NCI-H524 treated with DMSO at 0.1 percent for 48 hours (cell line): ENCODE measurements at places on chromosomes 4 and X.

DNA sequence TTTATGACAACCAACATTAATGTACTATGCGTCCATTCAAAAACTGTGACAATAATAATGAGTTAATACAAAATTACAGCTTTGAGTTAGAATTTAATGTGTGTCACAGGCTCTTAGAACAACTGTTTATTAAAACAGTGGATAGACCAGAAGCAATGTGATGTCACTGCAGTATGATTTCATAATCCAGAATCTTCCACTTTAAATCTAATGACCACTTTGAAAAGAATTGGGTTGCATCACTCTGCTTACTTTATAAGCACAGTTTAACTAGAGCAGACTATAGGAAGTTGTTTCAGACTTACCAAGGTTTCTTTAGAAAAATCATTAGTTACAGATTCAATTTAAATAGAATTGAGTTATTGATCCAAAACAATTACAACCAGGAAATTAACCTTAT, 758.5 kb downstream of the KCTD8 start:
- no peak for DNase-seq

DNA sequence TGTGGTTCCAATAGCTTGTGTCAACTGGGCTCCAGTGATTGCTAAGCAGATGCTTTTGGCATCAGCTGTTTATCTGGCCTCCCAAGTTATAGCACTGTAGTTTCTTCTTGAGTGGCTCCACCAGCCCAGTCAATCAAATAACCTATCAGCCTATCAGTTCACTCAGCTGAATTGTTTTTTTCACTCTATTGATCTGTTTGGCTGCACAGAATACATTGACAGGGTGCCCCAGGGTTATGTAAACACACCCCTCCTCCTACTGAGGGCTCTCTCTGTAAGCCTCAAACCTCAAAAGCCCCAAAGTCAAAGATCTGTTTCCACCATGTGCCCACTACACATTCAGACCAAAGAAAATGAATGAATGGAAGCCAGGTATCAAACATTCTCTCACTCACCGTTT, 214.0 kb downstream of the HS6ST2 start:
- no peak for DNase-seq

GRCh38 chr4:13413729-13414437, 70.3 kb downstream of the RAB28 start:
- no peak for DNase-seq

DNA sequence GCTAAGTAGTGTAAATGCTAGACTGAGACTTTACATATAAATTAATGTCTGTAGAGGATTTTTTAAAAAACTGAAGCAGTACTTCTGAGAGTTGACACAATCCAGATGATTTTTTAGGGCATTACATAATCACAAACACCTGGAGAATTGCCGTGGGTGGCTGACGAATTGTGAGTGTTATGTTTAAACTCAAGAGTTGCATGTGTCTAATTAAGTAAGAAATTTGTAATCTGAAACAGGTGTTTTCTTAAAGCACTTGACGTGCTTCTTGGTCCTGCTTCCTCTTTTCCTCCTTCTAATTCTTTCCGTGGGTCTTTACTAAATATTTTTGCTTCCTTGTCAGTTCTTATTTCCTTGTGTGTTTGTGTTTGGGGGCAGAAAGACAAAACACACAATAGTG, 27.8 kb downstream of the PIR start:
- no peak for DNase-seq

GRCh38 chrX:69218407-69218997, 53.2 kb upstream of the PJA1 start:
- no peak for DNase-seq

DNA sequence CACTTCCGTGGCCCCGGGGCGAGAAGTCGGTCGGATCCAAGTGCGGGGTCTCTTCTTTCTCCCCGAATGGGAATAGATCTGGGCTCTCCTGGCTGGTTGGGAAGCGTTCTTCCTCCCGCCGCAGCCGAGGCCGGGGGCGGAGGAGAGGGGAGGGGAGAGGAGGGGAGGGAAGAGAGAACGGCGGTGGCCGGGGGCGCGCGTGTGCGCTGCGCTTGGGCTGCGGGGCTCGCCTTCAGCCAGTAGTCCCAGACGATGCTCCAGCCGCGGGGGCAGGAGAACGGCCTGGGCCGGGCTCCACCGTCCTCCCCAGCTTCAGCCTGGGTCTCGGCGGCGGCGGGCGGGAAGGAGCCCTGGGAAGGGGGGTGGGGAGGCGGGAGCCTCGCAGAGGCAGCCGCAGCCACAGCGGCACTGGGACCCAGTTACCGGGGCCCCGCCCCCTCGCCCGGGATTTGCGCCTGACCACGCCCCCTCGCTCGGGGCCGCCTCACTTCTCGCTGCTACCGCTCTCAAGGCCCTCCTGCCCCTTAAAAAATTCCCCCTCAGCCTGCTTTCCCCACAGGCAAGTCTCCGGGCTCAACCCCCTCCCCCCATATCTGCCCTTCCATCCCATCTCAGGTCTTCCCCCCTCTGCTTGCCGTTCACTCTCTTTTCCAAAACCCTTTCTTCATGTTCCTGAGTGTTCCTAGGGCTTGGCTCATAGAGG, at the start of gene FGD1:
FGD1 (minus strand) TSS at position 421 of the 703 bp plus-strand sequence. CDS start 802 bp downstream, outside the sequence.
- peak; percentile 35 for DNase-seq

GRCh38 chr4:22850055-22850454, 157.3 kb downstream of the GBA3 start:
- peak; percentile 51 for DNase-seq

GRCh38 chrX:120672389-120672788, 42.5 kb upstream of the C1GALT1C1 start:
- no peak for DNase-seq

DNA sequence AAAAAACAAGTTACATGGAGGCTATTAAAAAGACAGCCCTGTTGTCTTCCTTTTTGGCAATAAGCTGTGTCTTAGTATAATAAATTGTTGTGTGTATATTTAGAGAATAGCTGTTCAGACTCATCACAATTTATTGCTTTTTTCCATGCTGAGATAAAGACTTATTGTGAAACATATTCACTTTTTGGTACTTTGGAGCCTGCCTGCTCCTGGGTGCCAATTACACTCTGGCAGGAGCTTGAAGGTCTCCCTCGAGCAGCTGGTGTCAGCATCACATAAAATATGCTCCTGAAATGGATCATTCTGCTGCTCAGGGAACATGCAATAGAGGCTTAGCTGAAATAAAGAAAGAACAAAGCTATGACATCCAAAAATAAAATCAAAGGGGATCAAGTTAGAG, 211.6 kb upstream of the DKK2 start:
- DNase-seq: no peak

GRCh38 chrX:97311066-97311778, 427.5 kb downstream of the RPA4 start:
- DNase-seq: no peak

- no peak for DNase-seq
Observed at GRCh38 chr4:7890635-7891393, 48.8 kb downstream of the AFAP1 start.

DNA sequence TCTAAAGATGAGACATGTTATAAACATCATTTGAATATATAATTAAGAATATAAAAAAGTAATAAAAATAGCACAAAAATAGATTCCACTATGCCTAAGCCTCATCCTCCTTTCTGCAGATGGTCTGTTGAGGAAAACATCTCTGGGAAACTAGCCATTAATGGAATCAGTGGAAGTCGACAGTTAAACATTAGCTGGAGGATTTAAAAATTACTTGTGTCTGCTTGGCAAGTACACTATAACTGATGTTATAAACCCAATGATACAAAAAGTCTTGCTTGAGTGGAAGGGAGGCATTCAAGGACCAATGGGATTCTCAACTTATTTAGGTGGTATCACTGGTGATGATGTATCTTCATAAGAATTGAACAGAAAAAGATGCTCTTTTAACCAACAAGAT, 1598.3 kb downstream of the PCDH18 start:
- no peak for DNase-seq

DNA sequence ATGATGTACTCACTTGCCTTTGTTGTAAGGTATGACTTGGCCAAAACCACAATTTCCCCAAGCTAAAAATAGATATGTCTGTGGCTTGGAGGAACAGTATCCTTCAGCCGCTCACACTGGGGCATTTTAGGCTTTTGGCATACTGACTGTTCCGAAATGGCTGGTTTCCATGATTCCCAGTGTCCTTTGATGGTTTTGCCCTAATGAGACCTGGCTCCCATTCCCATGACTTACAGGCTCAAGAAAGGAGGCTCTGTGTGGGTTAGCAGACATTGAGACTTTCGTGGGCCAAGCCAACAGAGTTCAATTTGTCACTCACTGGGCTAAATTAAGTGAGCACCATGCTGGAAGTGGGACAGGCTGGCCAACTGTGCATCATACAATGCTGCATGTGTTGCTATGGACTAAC, 150.6 kb downstream of the CEP135 start:
- no peak for DNase-seq

DNA sequence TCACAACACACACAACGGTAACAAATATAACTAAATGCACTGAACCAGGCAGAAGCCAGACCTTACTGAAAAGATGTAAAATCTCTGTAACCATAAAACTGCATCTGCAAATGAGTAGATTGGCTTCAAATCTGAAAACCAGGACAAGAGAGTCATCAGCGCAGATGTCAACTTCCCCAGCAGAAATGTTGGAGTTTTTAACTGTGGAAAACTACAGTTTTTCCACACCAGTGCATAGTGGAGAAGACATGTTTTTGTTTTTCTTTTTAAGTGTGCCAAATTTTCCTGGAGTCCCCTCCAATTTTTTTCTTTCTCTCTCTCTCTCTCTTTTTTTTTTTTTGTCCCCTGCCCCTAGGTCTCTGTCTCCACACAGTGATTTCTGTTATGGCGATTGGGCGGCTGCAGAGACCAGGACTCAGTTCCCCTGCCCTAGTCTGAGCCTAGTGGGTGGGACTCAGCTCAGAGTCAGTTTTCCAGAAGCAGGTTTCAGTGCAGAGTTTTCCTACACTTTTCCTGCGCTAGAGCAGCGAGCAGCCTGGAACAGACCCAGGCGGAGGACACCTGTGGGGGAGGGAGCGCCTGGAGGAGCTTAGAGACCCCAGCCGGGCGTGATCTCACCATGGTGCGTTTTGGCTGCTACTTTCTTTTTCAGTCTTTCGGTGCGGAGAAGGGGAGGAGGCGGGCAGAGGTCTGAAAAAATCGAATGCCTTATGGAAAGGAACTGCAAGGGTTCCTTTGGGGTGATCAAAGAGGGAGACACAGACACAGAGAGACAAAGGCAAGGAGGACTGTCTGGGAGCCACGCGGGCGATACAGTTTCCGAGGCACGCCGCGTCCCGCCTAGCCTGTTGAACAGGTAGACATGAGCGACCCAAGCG, at the start of gene GUCY1A1:
GUCY1A1 (plus strand) TSS at position 505 of the 878 bp plus-strand sequence. CDS start 30,020 bp downstream, outside the sequence.
- no peak for DNase-seq

DNA sequence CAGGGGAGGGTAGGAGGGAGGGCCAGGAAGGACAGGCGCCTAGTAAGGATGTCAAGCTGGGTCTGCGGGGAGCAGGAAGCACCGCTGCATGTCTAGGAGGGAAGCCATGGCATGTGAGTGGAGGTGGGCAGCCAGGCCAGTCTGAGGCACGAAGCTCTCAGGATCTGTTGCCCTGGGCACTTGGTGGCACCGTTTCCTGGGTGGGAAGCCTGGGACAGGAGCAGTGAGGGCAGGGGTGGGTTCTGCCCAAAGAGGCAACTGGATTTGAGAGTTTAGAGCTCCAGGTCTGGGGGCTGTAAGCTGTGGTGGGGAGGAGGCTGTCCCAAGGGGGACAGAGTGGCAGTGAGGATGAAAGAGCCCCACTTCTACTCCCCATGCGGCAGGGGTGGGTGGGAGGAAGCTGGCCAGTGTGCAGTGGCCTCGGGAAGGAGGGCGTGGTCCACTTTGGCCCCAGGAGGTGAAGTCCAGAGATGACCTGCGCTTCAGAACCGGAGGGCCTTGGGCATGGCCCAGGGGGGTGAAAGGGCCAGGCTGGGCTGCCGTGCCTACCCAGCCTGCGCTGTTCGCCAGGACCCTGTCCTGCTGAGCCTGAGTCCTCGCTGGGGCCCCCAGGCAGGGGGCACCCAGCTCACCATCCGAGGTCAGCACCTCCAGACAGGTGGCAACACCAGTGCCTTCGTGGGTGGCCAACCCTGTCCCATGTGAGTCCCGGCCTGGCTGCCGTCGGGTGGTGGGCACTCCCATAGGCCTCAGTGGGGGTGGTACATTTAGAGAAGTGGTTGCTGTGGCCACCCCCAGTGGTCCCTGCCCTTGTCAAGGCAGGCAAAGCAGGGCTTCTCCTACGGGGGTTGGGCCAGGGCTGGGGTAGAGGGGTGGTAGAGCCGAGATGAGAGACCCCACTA, 8.3 kb upstream of the SRPK3 start:
- no peak for DNase-seq

DNA sequence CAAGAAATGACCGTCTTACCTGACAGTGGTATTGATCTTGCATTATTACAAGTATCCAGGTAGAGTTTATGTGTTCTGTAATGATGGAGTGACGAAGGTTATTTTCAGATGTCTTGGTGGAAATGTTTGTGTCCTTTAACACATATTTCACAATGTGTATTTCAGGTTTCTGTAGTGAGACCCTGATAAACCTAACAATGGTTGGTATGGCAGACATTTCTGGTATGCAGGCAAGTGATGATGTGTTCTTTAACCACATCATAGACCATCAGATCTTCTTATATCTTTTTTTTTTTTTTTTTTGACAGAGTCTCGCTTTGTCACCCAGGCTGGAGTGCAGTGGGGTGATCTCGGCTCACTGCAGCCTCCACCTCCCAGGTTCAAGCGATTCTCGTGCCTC, 14.6 kb upstream of the ATXN3L start:
- no peak for DNase-seq
